ENCODE measurements at places on chromosomes 6 and 20.

- no peak for DNase-seq
Observed at GRCh38 chr20:37420610-37421009, 74.7 kb downstream of the SRC start.

GRCh38 chr6:2116496-2116895 lies 128.9 kb downstream of the GMDS start:
- DNase-seq, result no peak

- DNase-seq, result no peak
Observed at GRCh38 chr6:53556986-53557715, 12.2 kb upstream of the GCLC start.

DNA sequence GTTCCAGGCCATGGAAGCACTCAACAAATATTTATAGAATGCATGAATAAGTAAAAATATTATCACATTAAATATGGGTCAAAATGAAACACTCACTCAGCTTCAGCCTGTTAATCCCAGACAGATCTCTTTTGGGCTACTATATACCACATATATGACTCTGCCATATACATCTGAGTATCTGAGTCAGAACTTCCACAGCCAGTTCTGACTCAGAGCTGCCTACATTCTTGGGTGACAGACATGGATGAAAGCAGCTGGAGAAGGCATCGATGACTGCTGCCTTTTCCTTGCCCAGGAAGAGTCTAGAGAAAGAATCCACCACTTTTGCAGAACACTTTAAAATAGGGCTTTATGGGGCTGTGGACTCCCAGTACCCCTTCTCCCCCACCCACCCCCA lies 11.5 kb upstream of the PDYN start:
- DNase-seq, result no peak

- no peak for DNase-seq
Observed at GRCh38 chr6:133241086-133241900, at the start of gene EYA4. EYA4 (plus strand) TSS chr6:133241357; CDS start chr6:133274781, 33,424 bp downstream.

DNA sequence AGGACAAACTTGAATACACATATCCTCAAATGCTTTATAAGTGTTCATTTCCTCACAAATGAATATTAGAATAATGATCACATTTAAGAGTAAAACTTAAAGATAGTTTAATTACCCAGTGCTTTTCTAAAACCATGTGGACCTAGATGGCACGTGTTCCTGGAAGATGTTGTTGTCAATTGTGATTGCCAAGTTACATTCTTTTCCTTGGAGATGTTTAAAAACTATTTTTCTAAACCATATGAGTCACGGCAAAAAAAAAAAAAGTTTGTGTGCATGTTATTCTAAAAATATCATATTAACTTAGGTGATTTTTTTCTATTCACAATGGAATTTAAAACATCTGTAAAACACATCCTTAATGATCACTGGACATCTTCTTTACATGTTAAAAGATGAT lies 51.1 kb downstream of the RCAN2 start:
- no peak for DNase-seq

DNA sequence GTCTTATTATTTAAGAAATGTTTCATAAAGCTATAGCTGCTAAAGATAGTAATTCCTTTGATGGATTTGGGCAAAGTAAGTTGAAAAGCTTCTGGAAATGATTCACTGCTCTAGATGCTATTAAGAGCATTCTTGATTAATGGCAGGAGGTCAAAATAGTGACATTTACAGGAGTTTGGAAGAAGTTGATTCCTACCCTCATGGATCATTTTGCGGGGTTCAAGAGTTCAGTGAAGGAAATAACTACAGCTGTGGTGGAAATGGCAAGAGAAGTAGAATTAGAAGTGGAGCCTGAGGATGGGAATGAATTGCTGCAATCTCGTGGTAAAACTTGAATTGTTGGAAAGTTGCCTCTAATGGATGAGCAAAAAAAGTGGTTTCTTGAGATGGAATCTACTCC lies 316.1 kb downstream of the UTRN start:
- no peak for DNase-seq

DNA sequence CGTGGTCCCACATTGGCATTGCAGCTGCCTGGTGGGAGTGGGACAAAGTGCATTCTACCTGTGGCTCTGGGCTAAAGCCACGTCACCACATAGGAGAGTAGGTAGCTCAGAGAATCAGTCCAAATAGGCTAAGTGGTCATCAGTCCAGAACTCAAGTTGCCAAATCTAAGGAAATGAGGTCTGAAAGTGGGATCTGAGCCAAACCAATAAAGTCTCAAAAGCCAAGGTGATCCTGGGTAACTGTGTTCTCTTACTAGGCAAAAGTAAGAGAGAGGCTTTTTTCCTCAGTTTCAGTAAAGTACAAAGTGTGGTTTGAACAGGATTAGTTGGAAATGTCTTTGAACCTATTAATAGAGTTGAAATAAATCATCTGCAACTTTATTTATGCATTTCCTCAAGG lies 68.6 kb upstream of the CNKSR3 start:
- DNase-seq, result no peak
